ENCODE measurements at places on chromosomes 5 and 9.

- peak; percentile 48 for DNase-seq
These were observed 33.1 kb downstream of the RASA1 start for GRCh38 chr5:87300744-87301143.

DNA sequence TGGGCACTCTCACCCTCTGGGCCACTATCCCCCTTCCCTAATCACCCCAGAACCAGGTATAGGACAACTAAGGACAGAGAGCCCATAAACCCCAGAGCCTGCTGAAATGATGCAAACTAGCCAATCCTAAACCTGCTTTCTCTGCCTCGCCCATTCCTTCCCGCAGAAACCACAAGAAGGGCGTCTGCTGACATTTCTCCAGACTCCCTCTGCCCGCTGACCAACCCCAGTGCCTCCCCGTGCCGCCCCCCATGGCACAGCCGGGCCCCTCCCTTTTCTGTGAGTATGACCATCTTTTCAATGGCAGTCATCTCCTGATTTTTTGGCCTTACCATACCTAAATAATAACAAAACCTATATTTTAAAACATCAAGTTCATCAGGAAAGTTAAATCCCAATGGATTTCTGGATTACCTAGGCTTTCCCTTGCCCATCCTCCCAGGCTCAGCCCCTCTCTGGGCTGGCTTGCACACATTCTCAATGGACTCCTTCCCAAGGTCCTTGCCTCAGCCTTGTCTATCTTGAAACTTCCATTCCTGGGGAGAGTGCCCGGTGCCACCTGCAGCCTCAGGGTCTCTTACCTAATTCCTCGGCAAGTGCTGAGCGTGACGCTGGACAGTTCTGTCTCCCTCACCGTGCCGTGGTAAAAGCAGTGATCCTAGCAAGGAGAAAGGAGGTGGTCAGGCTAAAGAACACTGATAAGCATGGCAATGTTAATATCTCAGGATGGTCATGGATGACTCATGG, 45.2 kb downstream of the ADAM19 start:
- no peak for DNase-seq

DNA sequence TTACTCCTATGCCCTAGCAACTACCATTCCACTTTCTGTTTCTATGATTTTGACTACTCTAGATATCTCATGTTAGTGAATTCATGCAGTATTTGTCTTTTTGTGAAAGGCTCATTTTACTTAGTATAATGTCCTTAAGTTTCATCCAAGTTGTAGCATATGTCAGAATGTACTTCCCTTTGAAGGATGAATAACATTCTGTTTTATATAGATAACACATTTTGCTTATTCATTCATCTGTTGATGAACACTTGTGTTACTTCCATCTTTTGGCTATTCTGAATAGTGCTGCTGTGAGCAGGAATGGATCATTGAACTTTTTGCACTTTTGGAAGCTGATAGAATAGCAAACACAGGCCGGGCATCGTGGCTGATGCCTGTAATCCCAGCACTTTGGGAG, 140.2 kb upstream of the MYO10 start:
- DNase-seq, result no peak

DNA sequence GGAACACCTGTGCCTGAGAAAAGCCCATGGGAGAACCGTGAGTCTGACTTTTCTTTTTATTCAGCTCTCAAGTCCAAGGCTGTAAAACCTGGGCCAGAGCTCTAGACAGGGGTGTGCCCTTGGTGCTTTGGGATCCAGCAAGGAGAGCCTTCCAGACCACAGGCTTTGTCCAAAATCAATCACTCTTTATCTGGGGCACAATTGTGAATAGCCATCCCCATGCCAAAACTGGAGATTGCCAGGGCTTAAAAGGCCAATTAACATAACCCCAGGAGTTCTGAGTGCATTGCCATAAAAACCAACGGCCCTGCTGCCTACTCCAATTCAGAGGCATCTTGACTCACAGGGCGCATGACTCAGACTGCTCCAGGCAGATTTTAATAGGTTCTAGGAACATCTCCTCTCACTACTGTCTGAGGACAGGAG, 391.8 kb downstream of the ARHGEF28 start:
- no peak for DNase-seq

DNA sequence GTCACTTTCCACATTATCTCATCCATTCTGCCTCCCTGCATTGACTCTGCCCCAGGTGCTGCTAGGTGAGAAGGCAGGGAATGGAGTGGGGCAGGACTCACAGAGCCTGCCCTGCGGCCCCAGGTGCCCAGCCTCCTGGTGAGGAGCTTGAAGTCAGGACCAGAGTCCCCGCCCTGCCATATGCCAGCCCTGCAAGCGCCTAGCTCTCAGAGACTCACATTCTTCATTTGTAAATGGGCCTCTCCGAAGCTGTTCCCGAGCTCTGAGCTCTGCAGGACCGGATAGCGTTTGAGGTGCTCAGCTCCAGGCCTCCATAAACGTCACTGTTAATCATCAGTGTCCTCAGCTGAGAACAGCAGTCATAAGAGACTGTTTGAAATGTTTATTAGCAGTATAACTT, 75.1 kb upstream of the STXBP1 start:
- no peak for DNase-seq

DNA sequence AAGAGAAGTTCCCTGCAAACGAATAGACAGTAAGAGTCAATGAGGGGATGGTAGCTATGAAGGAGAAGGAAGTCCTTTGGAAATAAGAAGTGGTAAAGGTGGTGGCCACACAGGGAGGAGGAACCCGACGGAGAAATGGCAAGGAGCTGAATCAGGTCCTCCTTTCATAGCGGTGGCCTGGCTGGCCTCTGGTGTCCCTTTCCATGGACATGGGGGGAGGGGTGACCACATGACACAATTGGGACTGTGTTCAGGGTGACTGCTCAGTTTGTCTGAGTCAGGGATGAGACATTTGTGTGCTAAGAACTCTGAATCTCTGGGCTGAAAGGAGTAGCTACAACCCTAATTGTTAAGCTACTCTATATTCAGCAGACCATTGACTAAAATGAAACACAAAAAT, 28.7 kb upstream of the TIMD4 start:
- no peak for DNase-seq
